Stimulated activated CD8-positive, alpha-beta memory T cell treated with anti-CD3 and anti-CD28 coated beads, Interleukin-4, amount 100 ng/mL, for 4 hours (primary cell): ENCODE measurements at places on chromosomes 6 and 20.

DNA sequence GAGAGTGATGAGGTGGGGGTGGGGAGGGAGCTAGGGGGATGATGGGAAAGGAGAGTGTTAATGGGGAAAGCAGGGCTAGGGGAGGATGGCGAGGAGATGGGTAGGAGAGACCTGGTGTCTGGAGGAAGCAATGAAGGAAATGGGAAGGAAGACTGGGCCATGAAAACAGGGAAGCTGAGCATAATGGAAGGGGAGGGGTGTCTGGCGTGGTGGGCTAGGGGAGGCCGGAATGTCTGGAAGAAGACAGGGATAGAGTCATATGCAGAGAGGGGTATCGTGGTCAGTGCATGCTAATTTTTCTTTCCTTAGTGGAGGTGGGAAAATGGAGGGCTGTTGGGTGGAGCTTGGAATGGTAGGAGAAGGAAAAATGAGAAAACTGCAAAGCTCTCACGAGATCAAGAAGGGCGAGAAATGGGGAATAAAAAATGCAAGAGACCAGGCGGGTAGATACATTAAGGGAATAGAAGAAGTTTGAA, 423 bp downstream of the KLHDC3 start:
- DNase-seq = no peak

GRCh38 chr20:1887321-1887720, 7.9 kb upstream of the SIRPA start:
- no peak for DNase-seq

DNA sequence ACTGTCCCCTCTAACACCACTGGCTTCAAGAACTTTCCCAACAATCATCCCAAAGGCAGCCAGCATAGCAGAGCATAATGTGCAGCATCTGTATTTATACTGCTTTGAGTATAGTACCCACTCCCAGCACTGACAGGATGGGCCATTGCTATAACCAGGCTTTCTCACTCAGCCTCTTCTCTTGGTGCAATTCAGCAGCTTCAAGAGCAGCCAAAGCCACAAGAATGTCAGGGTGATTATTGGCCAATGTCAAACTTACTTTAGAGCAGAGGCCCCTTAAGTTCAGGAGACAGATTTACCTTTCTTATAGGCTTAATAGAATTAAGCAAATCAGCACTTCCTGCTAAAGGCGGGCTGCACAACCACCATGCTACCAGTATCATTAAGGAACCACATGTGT, 232.4 kb upstream of the RSPO3 start:
- DNase-seq = no peak

GRCh38 chr20:4174909-4175308, 159.6 kb upstream of the RNF24 start:
- no peak for DNase-seq

DNA sequence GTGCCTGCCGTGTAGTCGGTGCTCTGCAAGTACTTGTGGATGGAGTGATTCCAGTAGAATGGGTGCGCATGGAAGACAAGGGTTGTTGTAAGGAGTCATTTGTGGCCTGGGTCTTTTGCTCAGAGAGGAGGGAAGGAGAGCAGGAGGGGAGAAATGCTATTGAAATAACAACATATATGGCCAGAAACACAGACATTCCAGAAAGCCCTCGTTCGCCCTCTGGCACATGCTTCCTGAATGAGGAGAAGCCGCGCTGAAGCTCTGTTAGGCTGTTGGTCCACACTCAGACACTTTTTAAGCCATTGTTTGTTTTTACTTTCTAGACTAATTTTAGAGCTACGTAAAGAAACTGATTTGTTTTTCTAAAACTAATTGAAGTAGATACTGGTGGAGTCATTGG, 107.4 kb downstream of the RPP40 start:
- no peak for DNase-seq

- no peak for DNase-seq
Observed at GRCh38 chr6:134491477-134491876, 173.6 kb upstream of the SGK1 start.

DNA sequence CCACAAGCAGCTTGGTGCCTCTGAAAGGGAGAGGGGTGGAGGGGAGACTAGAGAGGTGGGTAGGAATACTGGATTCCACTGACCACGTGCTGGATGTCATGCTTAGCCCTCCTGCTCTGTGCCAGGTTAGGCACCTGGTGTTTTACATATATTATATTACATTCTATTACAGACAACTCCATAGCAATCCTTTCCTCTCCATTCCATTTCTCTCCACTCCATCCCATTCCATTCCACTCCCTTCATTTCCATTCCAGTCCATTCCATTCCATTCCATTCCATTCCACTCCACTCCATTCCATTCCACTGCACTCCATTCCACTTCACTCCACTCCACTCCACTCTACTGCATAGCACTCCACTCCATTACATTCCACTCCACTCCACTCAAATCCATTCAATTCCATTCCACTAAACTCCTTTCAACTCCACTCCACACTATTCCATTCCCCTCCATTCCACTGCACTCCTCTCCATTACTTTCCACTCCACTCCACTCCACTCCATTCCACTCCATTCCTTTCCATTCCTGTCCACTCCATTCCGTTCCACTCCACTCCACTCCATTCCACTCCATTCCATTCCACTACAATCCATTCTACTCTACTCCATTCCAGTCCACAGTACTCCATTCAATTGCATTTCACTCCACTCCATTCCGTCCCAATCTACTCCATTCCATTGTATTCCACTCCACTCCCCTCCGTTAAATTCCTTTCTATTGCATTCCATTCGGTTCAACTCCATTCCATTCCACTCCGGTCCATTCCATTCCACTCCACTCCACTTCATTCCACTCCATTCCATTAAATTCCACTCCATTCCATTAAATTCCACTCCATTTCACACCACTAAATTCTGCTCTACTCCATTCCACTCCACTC, 27.2 kb upstream of the DEFB125 start:
- no peak for DNase-seq

DNA sequence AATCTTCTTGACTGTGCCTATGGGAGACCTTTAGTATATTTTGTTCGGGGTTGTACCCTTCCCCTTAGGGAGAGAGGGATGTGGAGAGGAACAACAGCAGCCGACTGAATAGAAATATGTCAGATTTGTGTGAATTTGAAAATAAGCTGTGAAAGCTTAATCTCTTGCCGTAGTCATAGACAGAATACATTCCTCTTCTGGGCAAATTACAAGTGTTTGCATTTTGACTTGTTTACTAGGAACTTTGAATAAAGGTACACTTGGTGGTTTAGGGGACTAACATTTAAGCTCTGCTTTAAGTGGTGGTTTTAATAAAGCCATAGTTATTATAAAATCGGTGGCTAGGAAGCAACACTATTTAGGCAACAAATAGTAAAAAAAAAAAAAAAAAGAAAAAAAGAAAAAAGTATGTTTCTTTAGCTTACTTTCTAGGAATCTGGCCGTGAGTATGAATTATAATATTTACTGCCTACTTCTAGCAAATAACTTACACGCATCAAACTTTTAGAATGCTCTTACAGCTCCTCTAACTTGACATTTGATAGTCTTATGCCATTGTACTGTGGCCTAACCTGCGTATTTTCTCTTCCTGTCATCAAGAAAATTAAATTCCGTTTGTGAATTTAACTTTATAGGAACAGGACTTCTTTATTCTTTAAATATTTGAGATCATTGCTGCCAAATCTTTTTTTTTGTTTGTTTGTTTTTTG, 65.1 kb downstream of the ZBTB2 start:
- no peak for DNase-seq

DNA sequence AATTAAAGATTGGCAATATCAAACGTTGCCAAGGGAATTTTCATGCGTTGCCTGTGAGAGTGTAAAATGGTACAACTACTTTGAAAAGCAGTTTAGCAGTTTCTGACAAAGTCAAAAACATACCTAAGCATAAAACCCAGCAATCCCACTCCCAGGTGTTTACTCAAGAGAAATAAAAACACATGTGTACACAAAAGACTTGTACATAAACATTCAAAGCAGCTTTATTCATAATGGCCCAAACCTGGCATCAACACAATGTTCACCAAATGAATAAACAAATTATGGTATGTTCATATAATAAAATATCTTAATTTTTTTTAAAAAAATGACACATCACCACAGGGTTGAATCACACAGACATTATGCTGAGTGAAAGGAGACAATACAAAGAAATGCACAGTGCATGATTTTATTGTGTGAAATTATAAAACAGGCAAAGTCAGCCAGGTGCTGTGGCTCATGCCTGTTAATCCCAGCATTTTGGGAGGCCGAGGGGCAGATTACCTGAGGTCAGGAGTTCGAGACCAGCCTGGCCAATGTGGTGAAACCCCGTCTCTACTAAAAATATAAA, 240.4 kb upstream of the MARCKS start:
- DNase-seq = no peak

GRCh38 chr6:5453546-5453945, 192.2 kb downstream of the FARS2 start:
- DNase-seq = no peak

DNA sequence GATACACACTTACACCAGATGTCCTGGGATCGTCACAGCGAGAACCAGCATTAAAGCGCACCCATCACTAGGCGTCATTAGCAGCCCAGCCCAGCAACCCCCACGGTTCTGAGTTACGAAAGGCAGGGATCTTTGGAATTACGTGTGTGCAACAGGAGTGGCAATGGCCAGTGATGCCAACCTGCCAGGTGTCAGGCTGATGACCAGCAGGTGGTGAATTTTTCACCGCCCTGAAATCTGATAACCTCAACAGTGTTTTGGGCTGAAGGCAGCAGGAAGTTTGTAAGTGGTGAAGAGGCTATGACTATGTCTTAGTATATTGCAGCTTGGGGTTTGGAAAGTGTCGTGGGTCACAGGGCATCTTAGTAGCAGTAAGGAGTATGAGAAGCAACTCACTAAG, 166.1 kb downstream of the TMEM242 start:
- no peak for DNase-seq

DNA sequence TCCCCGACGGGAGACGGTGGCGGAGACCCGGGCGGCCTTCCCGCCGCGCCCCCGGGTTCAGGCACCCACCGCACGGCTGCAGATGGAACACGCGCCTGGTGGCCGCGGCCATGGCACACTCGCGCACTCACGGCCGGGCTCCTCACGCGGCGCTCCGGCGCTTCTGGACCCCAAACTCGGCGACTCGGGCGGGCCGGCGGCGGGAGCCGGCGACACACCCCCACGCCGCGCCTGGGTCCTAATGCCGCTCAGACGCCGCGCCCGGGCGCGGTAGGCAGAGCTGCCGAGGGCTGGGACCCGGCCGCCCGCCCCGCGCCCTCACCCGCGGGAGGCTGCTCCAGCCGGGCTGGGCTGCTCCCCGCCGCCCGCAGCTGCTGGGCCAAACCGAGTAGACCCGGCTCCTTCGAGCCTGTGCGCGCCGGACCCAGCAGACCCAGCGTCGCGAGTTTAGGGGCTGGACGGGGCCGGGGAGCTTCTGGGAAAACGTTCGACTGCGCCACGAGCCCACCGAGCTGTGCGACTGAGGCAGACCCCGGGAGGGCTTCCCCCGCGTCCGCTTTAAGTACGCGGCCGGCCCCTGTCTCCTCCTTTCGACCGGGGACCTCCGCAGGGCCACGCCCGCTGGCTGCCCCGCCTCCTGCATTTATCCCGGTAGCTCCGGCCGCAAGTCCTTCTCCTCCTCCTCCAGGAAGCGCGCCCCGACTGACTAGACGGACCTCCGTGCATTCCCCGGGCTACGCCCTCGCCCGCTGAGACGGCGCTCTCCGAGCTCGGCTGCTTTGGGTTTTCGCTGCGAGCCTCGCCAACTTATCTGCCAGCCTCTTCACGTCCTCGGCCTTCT, at the start of gene SLC4A11:
TSS of gene SLC4A11 (minus strand) at position 165 of the 841 bp plus-strand sequence. CDS start at position 112, 53 bp downstream.
- no peak for DNase-seq

DNA sequence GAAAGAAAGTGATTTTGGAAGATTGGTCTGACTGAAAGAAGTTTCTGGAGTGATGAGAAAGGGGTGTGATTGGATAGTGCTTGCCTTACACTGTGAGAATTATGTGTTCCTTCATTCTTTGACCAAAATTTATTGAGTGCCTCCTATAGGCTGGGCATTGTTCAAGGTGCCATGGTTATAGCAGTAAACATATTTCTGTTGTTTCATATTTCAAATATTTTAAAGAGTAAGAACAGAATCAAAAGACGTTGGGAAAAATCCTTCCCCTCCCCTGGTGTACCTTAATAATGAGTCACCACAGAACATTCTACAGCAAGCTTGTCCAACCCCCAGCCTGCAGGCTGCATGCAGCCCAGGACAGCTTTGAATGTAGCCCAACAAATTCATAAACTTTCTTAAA, 78.6 kb downstream of the GCLC start:
- no peak for DNase-seq
